ENCODE measurements at places on chromosomes 7 and 10. TPM values are rescaled to one million over a fixed set of nuclear protein-coding genes. Genes with fewer than 3 reads are reported as not detected.

The SCIN gene
- total RNA-seq, result not detected

GRCh38 chr10:24341371-24341770, 132.4 kb downstream of the KIAA1217 start:
- DNase-seq, result no peak

GRCh38 chr7:98685541-98685940, 68.5 kb downstream of the NPTX2 start:
- DNase-seq, result no peak

DNA sequence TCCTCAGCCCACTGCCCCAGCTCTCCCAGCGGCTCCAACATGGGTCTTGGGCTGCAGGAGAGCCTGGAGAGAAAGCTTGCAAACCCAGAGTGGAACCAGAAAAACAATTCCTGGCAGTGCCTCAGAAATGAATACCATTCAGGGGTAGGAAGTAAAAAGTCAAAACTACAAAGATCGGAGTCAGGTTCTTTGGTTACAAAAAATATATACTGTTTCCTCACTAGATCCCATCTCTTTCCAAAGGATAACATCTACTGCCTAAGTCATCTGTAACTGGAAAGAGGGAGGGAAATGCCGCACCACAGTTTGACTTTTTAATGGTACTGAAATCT, 14.9 kb downstream of the CREB3L2 start:
- no peak for DNase-seq

- DNase-seq, result no peak
These were observed 254.5 kb upstream of the BMPER start for GRCh38 chr7:33650828-33651227.

The SPDYE3 gene
- total RNA-seq, result not detected

The ELN gene
- total RNA-seq, result 41.2 TPM
